Activated CD8-positive, alpha-beta T cell treated with anti-CD3 and anti-CD28 coated beads for 36 hours (primary cell): ENCODE measurements at places on chromosomes 13 and 19.
A peak's percentile ranks its signal among the peaks of the same experiment; 100 is the strongest.

DNA sequence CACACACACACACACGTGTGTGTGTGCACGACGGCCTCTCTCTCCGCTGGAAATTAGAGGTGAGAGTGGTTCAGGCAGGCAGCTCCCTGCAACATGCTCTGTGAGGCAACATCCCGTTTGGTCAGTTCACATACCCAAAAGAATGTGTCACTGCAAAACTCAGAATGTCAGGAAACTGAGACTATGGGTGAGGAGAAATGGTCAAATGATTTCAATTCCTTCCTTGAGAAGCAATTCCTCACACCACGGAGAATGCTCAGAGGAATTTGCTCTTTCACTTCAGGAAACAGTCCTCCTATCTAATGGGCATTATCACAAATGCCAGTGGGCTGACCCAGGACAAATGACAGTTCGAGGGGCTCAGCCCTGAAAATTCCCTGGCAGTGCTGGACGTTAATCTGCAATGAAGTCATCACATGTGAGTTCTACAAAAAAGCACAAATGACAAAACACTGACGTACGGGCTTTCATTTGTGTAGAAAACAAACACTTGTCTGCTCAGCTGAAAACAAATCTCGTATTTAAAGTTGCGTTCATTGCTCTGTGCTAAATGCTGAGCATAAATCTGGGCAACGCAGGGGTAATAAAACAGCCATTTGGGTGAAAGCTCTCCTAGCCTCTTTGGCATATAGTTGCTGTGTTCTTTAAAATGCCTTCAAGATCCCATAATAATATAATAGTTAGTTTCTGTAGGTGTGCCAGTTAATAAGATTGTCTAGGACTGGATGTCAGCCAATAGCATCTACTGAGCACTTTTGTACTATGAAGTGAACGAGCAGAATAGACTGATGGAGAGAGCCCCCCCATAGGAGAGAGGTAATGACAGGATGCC is 18.6 kb upstream of the LATS2 start:
- DNase-seq: no peak

- no peak for DNase-seq
These were observed 94.1 kb upstream of the STARD13 start for GRCh38 chr13:33379608-33380007.

DNA sequence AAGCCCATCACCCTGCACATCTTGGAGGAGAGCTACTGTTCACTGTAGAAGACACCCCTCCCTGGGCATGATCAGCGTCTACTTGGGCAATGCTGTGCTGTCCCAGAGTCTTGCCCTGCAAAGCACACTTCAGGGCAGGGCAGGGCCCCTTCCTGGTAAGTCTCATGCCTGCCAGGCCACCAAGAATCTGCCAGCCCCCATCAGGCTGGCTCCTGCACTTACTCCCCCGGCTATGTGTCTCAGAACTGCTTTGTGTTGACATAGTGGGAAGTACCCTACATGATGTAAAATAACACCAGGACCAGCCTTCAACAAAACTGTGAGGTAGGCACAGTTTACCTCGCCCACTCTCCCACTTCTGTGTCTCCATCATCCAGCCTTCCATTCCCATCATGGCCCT is 27.8 kb upstream of the ATP12A start:
- no peak for DNase-seq

GRCh38 chr13:33541456-33541855 is 255.9 kb upstream of the STARD13 start:
- no peak for DNase-seq

DNA sequence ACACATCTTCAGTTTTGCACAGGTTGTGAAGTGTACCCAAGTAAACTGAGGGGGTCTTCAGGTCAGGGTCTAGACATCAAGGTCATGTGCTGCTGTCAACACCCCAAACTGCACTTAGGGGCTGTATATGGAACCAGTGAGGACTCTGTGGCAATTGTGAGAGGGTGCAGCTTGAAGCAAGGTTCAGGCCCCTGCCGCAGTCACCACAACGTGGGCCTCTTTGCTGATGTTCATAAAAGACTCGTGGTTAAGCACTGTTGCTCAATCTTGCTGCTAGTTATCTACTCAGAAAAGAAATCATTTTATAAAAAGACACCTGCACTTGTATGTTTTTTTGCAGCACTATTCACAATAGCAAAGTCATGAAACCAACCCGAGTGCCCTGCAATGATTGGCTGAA is 907.4 kb downstream of the UQCRFS1 start:
- no peak for DNase-seq

DNA sequence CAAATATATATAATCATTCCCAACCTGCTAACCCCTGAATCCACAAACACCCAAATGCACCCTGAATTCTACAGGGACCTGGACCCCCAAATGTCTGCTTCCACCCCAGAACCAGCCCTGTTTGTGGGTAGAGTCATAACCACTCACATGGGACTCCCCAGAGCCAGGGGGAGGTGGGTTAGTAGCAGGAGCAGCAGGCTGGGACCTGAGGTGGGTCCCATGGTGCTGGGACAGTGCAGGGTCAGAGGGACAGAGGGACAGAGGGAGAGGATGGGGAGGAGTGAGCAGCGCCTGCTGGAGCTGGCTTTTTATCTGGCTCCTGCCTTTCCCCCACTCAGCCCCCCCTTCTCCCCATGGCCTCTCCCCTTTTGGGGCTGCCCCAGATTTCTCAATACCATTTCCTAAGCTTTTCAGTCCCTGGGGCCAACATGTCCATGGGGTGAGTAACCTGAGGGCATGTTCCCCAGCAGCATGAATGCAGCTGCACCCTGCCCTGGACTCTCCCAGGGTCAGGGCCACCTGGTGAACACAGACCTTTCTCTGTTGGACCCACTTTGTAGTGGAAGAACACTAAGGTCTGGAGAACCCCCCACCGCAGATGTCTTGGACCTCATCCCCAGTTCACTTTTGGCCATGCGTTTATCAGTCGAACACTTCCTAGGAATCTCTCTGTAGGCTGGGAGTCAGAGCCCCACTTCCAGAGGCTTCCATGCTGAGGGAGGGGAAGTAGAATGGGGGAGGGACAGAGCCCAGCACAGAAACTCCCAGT is at the start of gene C3:
TSS of gene C3 (minus strand) at position 282 of the 769 bp plus-strand sequence. CDS start at position 221, 61 bp downstream.
- DNase-seq: no peak

DNA sequence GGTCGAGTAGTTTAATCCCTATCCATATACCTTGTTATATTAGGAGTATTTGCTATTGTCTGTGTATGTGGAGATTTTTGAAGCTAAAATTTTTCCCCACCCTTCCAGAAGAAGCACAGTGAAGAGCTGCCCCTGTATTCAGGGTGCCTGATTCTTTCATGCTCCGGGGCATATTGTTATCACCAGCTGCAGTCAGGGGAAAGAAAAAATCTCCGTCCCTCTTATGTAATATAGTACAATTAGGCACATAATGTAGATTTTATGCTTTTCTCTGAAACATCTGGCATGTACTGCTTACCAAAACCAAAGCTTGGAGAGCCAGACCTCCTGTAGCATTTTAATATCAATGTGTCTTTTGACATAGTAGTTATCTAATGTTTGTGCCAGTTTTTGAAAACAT is 214.9 kb upstream of the EDNRB start:
- DNase-seq: no peak

GRCh38 chr13:111302045-111302726 is 18.3 kb upstream of the TEX29 start:
- DNase-seq: no peak

- DNase-seq: no peak
These were observed 1369.9 kb downstream of the EFNB2 start for GRCh38 chr13:105165449-105166125.

- DNase-seq: no peak
These were observed 18.5 kb downstream of the KCNRG start for GRCh38 chr13:50033725-50034124.

GRCh38 chr13:50078895-50079654 is 63.8 kb downstream of the KCNRG start:
- DNase-seq: no peak

DNA sequence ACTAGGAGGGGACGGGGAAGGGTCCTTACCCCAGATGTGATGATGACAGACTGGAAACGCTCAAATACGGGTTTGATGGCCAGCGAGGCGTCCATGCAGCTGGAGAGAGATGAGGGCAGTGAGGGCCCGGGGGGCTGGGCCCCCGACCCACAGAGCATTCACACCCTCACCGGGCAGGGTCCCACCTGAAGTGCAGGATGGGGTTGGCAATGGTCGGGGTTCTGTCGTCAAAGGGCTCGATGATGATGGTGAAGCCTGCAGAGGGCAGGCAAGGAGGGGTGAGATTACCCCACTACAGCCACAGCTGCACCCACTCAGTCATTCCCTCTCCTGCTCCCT is 13.0 kb downstream of the ERCC2 start:
- DNase-seq: no peak

DNA sequence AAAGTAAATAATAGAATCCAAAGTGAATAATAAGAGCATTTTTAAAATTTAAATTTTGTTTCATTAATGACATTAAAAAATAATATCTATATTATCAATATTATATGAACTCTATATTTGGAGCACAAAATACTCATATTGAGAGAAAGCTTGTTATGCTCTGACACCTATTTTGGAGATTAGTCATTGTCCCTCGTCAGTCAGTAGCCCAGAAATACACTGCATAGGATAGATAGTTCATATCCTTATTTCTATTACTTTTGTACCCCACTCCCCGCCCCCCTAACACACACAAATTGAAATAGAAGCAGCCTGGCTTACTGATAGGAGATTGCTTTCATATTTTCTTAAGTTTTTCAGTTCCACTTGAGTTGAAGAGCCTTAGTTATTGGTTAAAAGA is 652.8 kb downstream of the PCDH9 start:
- no peak for DNase-seq

DNA sequence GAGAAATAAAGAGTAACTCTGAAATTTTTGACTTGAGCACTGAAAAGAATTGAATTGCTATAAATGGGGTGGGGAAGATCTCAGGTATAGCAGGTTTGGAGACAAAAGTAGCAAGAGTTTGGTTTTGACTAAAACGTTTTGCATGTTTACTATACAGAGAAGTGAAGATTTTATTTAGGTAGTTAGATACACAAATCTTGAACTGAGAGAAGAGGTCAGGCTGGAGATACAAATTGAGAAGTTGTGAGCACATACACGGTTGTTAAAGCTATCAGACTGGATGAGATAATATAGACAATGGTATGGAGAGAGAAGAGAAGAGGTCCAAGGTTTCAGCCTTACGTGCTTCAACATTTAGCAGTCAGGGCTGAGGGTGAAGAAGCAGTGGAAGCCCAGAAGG is 420.9 kb downstream of the FOXO1 start:
- no peak for DNase-seq

DNA sequence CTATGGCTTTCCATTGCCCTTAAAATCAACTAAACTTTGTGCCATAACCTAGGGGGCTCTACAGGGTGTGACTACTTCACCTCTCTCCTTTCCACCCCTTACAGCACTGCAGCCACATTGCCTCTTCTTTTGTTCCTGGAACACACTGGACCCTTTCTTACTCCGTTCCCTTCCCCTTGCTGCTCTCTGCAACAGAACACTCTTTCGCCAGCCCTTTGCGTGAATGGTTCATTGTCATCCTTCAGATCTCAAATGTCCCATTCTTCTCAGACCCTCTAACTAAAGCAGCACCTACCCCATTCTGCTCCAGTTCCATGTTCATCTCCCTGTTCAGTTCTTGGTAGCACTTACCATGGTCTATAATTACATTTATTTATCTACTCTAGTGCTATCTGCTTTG is 208.3 kb downstream of the OXGR1 start:
- no peak for DNase-seq

GRCh38 chr19:15577184-15577771 is 37.7 kb upstream of the CYP4F8 start:
- no peak for DNase-seq

DNA sequence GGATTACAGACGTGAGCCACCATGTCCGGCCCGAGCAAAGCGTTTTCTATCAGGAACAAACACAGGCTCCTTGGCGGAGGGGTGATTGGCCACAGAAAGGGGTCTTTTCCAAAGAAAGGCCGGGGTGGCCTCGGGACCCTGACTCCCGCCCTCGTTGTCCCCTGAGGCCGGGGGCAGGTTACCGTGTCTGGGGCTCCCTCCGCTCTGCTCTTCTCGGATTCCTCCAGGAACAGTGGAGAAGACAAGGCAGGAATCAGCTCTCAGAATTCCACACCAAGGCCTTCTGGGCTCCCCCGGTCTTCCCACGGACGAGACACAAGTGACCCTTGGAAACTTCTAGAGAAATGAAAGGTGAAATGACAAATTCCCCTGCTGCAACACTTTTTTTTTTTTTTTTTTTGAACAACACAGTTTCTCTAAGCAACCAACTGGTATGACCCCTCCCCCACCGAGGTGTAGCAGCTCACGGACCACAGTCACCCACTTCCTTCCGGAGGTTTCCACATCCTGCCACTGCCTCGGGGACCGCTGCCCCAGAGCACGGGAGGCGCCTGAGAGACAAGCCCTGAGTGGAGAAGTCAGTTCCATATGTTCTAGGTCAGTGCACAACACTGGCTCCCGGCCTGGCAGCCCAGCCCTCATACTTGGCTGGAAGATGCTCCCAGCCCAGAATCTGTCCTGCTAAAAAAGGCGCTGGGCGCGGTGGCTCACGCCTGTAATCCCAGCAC is 11.0 kb downstream of the MOB3A start:
- peak; percentile 98 for DNase-seq

GRCh38 chr13:25501231-25501630 is 129.5 kb downstream of the ATP8A2 start:
- no peak for DNase-seq

DNA sequence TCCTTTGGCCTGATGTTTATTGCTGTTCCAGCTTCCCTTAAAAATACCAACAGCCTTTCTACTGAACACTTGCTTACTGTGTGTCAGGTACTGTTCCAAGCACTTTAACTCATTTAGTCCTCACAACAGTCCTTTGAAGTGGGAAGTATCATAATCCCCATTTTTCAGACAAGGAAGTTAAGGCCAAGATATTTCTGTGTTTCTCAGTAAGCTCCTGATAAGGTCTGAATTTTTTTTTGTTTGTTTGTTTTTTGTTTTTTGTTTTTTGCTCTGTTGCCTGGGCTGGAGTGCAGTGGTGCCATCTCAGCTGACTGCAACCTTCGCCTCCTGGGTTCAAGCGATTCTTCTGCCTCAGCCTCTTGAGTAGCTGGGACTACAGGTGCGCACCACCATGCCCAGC is 7.5 kb downstream of the SNRPA start:
- DNase-seq: no peak

DNA sequence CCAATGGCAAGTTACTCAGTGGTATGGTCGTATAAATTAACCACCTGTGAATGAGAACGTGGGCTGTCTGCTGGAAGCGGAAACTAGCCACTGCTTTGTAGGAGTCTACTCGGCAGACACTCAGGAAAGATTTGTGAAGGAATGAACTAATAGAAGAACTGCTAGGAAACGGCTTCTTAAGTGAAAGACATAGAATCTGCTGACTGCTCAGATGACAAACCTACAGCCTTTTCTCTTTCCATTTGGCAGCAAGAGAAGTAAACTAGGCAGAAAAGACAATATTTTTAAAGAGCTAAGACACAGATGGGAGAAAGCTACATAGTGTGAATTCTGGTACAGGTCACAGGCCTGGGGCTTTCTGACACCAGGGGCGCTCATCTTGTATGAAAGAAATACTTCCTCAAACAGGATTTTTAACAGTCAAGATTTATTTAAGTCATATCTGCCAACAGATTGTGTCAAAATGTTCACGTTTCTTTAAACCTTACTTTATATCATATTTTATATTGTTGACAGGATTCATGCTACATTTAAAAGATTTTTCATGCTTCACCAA is 78.4 kb downstream of the MIPEP start:
- no peak for DNase-seq

GRCh38 chr13:44096901-44097300 is 217.2 kb downstream of the LACC1 start:
- no peak for DNase-seq

GRCh38 chr19:50794074-50794875 is 4.1 kb downstream of the ACP4 start:
- peak; percentile 62 for DNase-seq
